ENCODE measurements at places on chromosomes 1 and 21.

DNA sequence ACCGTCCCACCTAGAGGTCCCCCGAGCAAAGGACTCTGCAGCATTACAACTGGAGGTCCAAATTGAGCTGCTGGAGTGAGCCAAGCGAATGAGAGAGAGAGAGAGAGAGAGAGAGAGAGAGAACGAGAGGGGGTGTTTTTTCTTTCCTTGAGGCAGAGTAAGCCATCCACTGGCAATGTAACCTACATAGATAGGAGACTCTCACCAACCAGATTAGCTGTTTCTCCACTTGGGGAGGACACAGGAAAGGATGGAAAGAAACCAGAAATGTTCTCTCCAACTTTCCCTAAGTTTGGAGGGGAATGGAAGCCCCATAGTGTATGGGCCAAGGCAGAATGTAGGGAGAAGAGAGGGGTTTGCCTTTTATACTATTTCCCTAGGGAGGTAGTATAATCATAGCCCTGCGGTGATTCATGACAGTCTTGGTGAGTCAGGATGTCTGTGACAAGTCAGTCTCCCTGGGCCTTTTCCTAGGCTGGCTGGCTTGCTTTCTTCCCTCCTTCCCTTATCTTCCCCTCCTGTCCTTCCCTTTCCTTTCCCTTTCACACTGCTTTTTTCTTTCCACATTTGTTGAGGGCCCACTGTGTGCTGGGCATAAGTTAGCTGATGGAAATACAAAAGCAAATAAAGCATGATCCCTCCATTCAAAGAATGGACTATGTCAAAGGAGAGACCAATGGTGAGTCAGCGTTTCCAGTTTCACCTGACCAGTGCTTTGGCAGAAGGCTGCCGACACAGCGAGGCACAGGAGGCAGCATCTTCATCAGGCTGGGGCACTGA, 7.1 kb downstream of the FNDC7 start:
- no peak for DNase-seq

- DNase-seq: no peak
These were observed 154.6 kb downstream of the FOXD2 start for GRCh38 chr1:47592296-47593012.

DNA sequence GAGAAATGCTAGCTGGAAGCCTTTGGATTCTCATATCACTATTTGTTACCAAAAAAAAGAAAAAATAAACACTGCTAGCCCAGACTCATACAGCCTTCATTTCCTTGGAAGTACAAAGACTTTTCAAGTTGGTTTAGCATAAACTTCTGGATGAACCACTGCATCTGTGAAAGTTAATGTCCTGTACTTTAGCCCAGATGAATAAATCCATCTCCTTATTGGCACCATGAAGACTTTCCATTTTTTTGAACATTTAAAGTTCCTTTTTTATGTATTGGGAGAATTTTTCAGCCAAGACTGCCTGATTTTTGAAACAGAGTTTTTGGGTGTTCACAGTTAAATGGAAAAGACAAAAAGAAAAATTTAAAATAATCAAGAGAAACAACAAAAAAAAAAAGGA, 184.0 kb upstream of the C1orf87 start:
- no peak for DNase-seq

DNA sequence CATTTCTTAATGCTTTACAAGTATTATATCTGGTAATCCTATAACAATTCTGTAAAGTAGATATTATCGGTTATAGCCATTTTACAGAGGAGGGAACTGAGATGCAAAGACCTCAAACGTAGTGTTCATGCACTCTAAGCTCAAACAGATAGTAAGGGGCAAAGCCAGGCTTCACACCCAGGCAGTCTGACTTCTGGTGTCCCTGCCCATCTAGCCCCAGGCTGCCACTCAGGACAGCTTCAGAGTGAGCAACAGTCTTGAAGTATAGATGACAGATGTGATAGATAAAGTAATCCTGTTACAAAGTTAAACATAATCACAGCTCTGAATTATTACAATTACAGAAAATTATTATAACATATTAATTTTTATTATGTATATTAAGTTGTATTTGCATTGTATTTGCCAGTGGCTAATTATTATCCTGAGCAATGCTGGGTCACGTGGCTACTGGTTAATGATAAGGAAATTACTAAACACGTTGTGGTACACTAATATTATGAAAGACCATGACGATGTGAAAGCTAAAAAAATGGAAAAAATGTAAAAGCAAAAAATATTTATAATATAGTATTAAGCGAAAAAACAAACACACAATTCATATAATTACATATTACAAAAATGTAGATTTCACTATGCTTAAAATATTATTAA, 6.1 kb upstream of the TRAF3IP3 start:
- no peak for DNase-seq

DNA sequence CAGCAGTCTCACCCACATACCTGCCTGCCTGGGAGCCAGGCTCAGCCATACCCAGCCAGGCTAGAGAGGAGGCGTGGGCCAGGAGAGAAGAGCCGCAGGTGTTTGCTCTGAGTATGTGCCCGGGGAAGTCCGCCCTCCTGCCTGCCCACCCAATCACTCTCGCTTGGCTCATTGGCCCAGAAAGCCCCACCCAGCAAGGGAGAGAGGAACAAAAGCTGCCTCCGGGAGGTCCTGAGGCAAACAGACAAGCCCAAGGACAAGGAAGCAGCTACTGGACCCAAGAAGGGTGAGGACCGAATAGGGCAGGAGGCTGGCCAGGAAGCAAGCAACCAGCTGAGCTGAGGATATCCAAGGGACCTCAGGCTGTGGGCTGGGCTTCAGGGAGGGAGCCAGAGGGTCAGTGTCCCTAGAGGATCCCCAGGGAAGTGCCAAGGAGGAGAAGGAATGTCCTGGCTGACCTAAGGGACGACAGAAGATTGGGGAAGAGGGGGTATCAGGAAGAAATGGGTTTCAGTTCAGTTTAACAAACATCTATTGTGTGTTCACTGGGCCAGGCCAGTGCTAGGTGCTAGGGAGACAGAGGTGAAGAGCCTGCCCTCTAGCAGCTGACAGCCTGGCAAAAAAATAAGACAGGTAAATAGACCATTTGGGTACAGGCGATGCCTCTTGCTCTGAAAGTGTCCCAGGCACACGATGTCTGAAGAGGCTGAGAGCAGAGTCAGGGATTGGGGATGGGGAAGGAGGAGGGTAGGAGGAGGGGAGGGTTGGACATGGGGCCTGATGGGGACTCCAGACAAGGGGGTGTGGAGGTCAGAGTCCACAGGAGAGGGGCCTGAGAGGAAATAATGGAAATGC, at the start of gene GJB4:
GJB4 (plus strand) TSS at position 238 of the 855 bp plus-strand sequence. CDS start 1,515 bp downstream, outside the sequence.
- no peak for DNase-seq

DNA sequence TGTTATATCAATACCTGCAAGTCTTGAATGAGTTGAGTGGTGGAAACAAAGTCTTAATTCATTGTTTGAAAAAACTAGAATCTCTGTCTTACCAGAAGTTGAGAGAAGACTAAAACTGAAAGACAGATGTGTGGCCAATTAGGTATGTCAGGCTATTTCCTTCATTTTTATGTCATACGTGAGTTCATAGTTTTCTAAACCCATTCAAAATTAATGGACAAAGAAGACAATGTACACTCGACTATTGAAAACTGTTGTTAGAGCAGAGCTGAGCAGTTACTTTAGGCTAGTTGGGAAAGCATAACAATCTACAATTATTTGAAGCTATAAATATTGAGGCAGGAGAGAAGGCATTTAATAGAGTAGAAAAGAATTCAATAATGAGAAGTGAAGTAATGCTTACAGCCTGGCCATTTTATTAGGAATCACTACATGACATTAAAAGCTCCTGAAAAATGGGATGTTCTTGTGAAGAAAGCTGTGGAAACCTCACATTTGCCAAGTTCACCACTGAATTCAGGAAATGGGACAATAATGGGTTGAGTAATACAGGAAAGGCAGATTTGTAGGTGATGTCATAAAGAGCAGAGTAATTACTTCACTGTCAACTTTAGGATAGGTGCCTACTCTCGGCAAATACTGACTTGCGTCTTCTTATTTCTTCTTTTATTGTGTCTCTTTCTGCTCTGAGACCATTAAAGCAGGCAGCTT, 204.4 kb downstream of the PLA2G4A start:
- no peak for DNase-seq

DNA sequence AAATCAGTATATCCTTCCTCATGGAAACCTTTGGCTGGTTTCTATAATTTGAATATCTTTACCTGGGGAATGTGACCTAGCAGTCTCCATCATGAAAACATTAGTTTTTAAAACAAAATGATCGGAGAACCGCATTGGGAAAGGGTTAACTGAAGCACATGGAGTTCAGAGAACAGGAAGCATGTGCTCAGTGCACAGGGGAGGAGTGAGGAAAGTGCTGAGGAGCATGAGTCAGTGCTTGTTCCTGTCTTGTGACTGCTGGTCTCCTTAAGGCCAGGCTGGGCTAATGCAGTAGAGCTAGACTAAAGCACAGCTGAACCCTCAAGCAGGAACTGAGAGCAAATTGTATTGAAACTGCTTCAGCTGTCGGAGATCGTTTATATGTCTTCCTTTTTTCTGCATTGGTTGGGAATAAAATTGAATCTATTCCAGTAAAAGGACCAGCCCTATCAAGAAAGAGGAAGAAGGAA, 5.8 kb downstream of the IFI16 start:
- DNase-seq: no peak

DNA sequence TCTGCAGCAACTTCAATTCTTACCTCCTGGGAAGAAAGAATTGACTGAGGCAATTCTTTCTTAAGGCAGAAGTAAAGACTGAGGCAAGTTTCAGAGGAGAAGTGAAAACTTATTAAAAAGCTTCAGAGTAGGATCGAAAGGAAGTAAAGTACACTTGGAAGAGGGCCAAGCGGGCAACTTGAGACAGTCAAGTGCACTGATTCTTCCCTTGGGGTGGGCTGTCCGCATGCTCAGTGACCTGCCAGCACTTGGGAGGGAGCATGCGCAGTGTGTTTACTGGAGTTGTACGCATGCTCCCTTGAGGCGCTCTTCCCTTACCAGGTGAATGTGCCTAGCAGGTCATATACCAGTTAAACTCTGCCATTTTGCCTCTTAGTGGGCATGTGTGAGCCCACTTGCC, 55.3 kb upstream of the NBPF3 start:
- DNase-seq: no peak

DNA sequence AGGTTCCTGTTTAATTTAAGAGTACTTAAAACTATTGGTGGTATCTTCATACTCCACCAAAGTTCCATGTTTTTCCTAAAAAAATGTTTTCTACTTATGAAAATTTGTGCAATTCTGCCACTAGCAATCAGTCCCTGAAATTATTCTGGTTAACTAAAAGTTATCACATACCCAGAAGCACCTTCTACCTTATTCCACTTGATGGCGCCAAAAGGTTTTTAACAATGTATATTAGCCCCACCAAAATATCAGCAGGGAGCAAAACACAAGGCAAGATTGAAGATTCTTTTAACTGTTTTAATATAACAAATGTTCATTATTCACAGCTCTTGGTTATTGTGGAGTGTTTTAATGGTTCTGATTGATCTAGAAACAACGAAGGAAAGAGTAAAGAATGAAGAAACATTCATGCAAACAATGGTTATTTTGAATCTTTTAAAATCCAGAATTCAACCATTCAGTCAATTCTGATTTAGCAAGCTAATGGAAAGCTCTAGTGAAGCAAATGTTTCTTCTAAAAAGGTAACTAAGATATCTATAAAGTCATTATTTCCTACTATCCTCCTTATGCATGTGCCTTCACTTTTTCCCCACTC, 67.2 kb downstream of the TTLL7 start:
- no peak for DNase-seq

- no peak for DNase-seq
These were observed 56.9 kb downstream of the ATP1A1 start for GRCh38 chr1:116429821-116430374.

GRCh38 chr21:29407571-29407970, 108.8 kb downstream of the BACH1 start:
- DNase-seq: no peak

DNA sequence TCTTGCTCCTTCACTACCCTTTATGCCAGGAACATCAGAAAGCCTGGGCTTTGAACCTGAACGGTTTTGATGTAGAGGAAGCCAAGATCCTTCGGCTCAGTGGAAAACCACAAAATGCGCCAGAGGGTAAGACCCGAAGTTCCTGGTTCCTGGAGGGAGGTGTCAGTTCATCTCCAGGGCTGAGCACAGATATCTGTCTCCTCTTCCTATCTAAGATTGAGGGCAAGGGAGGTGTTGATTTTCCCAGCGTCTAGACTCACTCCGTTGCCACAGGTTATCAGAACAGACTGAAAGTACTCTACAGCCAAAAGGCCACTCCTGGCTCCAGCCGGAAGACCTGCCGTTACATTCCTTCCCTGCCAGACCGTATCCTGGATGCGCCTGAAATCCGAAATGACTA, 915 bp downstream of the CDC20 start:
- DNase-seq: no peak

- no peak for DNase-seq
These were observed 1.7 kb downstream of the PCNX2 start for GRCh38 chr1:233293556-233294446.

DNA sequence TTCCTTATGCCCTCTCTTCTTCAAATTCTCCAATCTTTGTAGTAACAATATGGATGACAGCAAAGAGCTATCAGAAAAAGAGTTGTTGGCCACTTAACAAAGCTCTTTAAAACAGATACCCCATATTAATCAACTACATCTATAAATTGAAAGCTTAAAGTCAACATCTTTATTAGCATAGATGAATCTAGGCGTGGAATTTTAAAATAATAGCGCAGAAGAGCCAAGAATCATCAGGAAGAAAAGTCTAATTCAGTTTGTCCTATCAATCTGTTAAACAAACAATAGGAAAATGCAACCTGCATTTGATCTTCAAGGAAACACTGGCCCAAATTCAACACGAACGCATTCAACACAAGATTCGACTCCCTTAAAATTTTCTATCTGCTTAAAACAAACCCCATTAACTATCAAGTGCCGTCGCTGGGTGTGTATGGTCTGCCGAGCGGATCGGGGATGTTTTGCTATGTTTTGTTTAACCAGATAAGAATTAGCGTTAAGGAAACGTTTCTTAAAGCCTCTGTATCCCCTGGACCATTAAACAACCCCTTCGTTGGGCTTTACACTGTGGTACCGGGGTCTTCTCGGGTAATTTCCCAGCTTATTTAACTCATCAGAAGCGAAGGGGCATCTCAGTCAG, 1.0 kb downstream of the LYST start:
- DNase-seq: no peak

GRCh38 chr1:153750026-153750995, 22.5 kb downstream of the INTS3 start:
- DNase-seq: no peak

- peak; percentile 54 for DNase-seq
These were observed 37.9 kb upstream of the BTG2 start for GRCh38 chr1:203267347-203267846.

- no peak for DNase-seq
These were observed 102.3 kb upstream of the GNG12 start for GRCh38 chr1:67935560-67935959.
